ENCODE measurements at places on chromosomes 11 and 22. TPM values are rescaled to one million over a fixed set of nuclear protein-coding genes. Genes with fewer than 3 reads are reported as not detected.

The PDGFB gene
- total RNA-seq: 1.1 TPM

The KCNJ5 gene
- total RNA-seq: 15.5 TPM

The CST6 gene
- total RNA-seq: 4.4 TPM

The P2RX6 gene
- total RNA-seq: 0.13 TPM

The TRIM49B gene
- total RNA-seq: not detected

The MOGAT2 gene
- not detected for total RNA-seq

The HYOU1 gene
- 292 TPM for total RNA-seq

The SULT4A1 gene
- total RNA-seq: under 0.01 TPM

The PNPLA5 gene
- total RNA-seq: not detected

The PKDREJ gene
- not detected for total RNA-seq

All from bronchial epithelial cell (primary cell).